BJ (cell line): ENCODE measurements at places on chromosomes 3 and 15.

GRCh38 chr3:196079682-196080081 is 2.2 kb downstream of the TFRC start:
- DNase-seq = no peak

GRCh38 chr3:113278599-113278955 is 67.2 kb downstream of the BOC start:
- DNase-seq = no peak

DNA sequence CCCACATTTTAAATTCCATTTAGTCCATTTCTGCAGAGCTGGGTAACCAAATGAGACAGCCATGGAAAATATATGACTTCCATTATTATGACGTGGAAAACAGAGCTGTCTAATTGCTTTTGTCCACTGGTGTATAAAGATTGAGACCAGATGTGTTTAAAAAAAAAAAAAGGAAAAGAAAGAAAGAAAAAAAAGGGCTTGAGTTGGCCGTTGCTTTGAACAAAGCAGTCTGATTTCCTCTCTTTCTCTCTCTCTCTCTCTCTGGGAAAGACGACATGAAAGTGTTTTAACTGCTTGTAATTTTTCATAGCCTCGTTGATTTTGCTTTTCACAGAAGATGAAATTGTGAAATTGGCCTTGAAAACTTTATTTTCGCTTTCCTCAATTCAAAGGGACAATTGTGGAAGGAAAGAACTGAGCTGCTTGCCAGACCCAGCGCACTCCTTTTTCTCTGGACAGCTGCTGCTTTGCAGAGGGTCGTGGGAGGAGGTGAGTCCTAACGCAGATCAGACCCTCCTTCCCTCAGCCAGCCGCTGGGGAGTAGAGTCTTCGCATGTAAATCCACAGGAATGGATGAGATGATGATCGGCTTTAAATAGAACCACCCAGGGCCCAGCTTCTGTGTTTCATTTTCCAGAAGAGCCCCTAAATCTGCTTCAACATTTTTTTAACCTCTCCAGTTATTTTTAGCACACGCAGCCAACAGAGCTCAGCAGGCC is 42.8 kb upstream of the UBE2E1 start:
- no peak for DNase-seq

GRCh38 chr3:107752202-107752990 is 229.6 kb downstream of the BBX start:
- no peak for DNase-seq
